ENCODE measurements at places on chromosomes 2 and 18.

GRCh38 chr2:200586644-200586975 is 796 bp downstream of the AOX1 start:
- no peak for DNase-seq

- no peak for DNase-seq
Observed at GRCh38 chr2:24509840-24510239, 18.8 kb downstream of the NCOA1 start.

DNA sequence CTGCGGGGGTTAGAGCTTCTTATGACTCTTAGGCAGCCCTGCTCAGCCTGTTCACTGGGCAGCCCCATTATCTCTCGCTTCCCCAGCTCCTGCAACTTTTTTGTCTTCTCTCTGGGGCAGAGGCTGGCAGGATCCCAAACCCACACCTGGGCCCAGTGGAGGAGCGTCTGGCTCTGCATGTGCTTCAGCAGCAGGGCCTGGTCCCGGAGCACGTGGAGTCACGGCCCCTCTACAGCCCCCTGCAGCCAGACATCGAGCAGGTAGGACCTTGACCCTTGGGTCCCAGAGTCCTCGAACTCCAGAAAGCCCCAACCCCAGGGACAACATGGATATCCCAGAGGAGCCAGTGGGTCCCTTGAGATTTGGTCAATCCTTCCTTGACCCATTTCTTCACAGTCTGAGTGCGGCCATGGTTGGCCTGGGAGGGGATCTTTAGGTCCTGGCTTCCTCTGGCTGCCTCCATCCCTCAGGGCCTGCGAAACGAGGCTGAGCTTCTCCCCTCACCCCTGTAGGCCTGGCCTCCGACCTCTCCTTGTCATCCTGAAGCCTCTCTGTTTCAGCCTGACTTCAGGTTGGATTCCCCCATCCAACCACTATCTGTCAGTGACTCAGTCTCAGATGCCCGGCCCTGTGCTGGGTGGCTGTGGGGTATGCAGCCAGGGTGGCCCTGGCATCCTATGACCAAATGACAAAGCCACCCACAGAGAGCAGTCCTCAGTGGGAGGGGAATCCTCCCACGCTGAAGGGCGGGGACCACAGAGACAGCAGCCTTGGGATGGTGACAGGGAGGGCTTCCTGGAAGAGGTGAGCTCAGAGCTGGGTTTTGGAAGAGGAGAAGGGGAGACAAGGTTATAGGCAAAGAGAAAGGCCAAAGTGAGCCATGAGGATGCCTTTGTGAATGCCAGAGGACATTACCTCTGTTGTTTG is 214.2 kb downstream of the DYSF start:
- no peak for DNase-seq

GRCh38 chr18:26550998-26551694 is 2.8 kb upstream of the KCTD1 start:
- DNase-seq = no peak

GRCh38 chr2:30275256-30275655 is 43.9 kb downstream of the LBH start:
- no peak for DNase-seq

GRCh38 chr2:109347626-109348025 is 218.6 kb downstream of the SH3RF3 start:
- DNase-seq = no peak

All from SK-N-MC (cell line).